ENCODE measurements at places on chromosomes 4 and X. TPM values are rescaled to one million over a fixed set of nuclear protein-coding genes. Genes with fewer than 3 reads are reported as not detected.

The FGB gene
- total RNA-seq, result 17.9 TPM

DNA sequence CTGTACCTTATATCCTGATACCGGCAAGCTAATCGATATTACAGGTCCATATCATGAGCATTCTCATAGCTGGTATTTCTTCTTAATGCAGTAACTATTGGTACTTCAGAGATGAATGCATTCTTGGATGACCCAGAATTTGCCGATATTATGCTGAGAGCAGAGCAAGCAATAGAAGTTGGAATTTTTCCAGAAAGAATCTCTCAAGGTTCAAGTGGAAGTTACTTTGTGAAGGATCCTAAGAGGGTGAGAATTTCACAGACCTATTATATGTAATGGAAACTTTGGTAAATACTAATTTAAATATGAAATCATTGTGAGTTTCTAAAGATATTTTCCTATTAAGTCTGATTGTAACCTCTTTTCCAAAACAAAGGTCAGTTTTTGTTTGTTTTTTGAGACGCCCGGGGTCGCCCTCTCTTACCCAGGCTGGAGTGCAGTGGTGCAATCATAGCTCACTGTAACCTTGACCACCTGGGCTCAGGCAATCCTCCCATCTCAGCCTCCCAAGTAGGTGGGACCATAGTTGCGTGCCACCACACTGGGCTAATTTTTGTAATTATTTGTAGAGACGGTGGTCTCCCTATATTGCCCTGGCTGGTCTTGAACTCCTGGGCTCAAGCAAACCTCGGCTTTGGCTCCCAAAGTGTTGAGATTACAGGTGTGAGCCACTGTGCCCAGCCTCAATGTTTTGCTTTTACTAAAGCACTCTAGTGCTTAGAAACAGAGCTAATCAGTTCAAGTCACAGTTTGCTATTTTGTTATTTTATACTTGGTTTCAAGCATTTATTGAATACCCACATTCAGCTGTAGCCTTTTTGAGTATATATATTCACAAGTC, 18.6 kb downstream of the PI4K2B start:
- DNase-seq, result no peak

- no peak for DNase-seq
Measured at GRCh38 chr4:108314900-108315589, 146.3 kb upstream of the LEF1 start.

DNA sequence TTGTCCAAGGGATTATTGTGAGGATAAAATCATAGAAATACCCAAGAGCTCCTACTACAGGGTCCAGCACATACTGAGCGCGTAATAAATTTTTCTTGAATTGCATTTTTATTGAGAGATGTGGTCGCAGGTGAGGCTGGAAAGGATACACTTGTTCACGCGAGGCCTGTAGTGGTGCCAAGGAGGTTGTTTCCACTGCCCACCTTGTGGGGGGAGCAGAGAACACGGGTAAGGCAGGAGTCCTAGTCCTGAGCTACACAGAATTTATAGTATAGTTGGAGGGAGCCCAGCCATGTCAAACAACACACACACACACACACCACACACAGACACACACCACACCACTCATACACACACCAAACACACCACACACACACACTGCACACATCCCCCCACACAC, 31.8 kb upstream of the CYP4V2 start:
- no peak for DNase-seq

The TMEM31 gene
- not detected for total RNA-seq

- no peak for DNase-seq
Measured at GRCh38 chr4:61485056-61485455, 284.9 kb downstream of the ADGRL3 start.

The CXCL3 gene
- not detected for total RNA-seq

The PLAC8 gene
- total RNA-seq, result 0.53 TPM

GRCh38 chr4:34432706-34433105, 1811.6 kb downstream of the ARAP2 start:
- DNase-seq, result no peak

The RASL11B gene
- not detected for total RNA-seq

GRCh38 chr4:4792466-4792865, 67.0 kb upstream of the MSX1 start:
- DNase-seq, result no peak

GRCh38 chr4:106869551-106869950, 166.6 kb downstream of the DKK2 start:
- DNase-seq, result no peak

DNA sequence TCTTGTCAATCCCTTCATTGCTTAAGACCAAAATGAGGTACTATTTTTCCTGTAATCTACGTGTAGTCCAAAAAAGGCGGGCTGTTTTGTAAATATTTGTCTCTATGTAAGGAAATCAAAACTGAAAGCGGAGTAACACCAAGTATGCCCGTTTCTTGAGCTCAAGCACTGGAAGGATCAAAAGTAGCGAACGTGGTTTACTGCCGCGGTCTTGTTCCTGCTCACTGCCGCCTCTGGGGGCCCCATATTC, 71.5 kb downstream of the AFF1 start:
- no peak for DNase-seq

DNA sequence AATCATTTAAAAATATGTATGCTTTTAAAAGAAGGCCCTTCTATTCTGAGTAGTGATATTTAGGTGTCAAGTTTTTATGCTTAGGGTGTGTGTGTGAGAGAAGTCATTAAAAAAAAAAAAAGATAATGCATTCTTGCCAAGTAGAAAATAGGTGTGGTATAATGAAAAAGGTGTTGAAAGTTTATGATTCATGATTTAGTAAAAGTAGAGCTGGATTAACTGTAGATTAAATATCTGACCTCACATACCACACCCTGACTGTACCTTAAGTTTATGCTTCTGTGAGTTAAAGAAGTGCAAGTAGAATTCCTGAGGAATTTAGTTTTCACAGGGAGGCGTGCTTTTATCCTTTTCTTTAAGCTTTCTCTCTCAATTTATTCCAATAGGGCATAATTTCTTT, 71.1 kb downstream of the BMPR1B start:
- no peak for DNase-seq

DNA sequence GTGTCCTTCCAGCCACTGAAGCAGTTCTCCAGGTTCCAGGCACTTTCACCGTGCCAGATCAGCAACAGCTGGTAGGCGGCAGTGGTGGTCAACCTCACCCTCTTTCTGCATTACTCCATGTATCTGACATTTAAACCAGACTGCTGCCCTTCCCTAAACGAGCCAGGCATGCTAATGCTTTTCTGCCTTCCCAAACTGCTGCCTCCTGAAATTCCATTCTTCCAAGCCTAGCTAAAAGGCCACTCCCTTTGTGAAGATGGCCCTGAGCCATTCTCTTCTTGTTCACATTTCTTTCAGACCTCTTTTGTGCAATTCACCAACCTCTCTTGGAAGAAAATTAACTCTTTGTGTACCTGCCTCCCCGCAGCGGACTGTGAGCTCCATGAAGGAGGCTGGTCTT, 73.7 kb downstream of the CHST7 start:
- DNase-seq, result no peak

The PIR gene
- 15.8 TPM for total RNA-seq

- no peak for DNase-seq
Measured at GRCh38 chr4:40334591-40335524, at the start of gene CHRNA9. CHRNA9 (plus strand) TSS chr4:40335333; CDS start chr4:40335468, 135 bp downstream.

DNA sequence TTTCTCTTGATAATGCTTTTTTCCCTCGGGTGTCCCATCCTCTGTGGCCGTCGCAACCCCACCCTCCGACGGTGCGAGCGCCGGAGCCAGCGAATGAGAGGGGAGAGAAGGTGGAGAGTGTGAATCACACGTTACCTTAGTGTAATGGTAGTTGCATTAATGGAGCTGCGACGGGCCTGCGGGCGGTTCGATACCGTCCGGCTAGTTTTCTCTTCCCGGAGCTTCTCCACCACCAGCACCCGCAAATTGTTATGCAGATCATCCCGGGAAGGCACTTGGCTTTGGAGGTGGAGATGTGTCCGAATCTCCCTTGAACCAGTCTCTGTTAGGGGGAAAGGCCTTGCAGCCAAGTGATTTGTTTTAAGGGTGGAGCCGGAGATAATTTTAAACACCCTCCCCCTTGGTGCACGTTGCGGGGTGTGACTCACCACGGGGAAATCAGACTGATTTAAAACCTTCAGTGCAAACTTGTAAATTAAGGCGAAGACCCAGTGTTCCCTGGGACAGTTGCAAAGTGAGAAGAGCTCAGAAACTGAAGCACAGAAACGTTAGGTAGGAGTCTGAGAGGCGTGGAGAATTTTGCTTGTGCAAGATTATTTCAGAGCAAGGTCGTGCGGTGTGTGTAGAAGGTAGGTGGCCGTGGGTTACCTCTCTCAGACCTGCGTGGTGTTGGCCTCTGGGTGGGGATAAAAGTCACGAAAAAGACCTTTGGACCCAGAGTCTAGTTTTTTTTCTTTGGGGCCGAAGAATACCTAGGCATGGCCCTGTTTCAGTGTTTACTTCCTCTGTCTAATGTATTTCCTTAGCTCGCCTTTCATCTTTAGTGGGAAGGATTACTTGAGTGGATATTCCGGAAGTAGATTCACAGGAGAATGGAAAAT, 1.3 kb downstream of the AFF1 start:
- DNase-seq, result peak; percentile 67

The CLDN2 gene
- not detected for total RNA-seq

GRCh38 chrX:70134116-70134477, 850 bp downstream of the IGBP1 start:
- no peak for DNase-seq

GRCh38 chr4:122785099-122785498, 41.5 kb upstream of the FGF2 start:
- DNase-seq, result no peak

DNA sequence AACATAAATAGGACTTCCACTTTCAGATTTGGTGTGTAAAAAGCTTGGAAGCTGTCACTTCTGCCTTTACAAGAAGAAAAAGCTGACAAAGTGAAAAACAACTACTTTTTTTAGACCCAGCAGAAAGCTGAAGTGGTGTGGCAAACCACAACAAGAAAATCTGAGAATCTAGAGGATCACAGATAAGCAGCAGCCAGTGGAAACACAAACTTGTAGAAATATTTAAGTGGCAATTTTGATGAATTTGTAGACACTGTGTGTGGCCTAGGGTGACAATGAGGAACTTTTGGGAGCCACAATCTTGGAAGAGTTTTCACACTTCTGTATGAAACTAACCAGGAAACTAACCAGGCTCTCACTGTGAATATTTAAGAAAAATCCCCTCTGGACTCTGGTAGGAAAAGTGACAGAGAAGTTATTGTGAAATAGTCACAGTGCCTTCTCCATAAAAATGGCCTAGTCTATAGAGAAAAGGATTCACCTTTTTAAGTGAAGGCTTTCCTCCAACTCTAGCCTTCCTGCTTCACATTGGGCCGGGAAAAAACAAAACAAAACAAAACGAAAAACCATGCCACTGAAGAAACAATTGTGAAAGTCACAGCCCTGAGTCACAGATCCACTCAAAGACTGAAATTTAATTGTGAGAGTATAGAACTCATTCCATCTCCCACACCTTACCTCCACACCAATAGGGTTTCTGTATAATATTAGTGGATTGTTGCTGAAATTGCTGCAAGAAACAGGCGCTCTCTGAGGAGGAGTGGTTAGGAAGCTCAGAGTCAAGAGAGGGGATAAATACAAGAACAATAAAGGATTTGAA, 26.7 kb upstream of the GUCY1A1 start:
- DNase-seq, result no peak

DNA sequence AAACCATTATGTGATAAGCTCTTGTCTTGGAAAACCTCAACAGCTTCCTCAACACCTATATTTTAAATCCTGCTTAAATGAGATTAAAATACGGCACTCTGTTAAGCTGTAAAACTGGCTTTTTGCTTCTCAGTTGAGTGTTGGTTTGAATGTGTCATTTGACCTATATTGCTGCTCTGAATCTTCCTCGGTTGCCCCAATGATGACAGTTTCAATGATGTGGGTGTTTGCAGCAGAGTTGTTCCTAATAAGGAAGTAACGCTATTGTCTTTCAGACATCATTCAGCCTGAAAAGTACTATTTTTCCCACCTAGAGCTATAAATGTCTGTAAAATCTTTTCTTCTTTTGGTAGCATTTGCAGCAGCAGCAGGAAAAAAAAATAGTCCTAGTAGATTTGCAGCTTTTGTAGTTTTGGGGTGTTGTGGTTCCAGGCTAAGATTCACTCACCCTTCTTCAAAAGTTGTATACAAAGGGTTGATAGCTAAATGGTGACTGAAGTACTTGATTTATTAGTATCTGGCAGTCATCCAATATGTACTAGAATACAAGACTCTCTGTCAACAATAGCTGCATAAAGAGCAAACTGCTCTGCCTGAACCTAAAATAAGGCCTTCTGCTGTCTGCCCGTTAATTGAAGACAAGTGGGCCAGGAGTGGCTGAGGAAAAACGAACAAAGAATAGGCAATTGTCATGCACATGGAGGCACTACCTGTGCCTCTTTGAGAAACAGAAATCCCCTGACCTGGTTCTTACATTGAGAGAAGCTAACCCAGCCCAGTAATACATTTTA, 333.1 kb downstream of the IL1RAPL1 start:
- no peak for DNase-seq

The OTC gene
- not detected for total RNA-seq

DNA sequence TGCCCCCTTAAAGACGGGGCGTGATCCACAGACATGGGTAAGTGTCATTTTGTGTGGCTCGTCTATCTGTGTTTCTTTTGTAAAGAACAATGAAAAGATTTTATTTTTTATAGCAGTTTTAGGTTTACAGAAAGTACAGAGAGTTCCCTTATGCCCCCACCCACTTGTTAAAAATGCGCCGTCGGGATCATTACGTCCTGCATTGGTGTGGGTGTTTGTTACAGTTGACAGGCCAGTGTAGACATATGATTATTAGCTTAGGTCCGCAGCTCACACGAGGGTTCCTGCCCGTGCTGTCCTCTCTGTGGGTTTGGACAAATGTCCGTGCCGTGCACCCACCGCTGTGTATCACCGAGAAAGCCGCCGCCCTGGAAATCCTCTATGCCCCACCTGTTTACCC, 50.5 kb downstream of the RGS12 start:
- DNase-seq, result no peak

The CORIN gene
- not detected for total RNA-seq

- DNase-seq, result no peak
Measured at GRCh38 chr4:125486351-125486750, 171.6 kb downstream of the FAT4 start.

The CD38 gene
- total RNA-seq, result 3.0 TPM

The SMIM31 gene
- total RNA-seq, result not detected

The FGF16 gene
- not detected for total RNA-seq

Data from gastrocnemius medialis (tissue), 4 donors.